ENCODE measurements at places on chromosomes 1 and 21.

DNA sequence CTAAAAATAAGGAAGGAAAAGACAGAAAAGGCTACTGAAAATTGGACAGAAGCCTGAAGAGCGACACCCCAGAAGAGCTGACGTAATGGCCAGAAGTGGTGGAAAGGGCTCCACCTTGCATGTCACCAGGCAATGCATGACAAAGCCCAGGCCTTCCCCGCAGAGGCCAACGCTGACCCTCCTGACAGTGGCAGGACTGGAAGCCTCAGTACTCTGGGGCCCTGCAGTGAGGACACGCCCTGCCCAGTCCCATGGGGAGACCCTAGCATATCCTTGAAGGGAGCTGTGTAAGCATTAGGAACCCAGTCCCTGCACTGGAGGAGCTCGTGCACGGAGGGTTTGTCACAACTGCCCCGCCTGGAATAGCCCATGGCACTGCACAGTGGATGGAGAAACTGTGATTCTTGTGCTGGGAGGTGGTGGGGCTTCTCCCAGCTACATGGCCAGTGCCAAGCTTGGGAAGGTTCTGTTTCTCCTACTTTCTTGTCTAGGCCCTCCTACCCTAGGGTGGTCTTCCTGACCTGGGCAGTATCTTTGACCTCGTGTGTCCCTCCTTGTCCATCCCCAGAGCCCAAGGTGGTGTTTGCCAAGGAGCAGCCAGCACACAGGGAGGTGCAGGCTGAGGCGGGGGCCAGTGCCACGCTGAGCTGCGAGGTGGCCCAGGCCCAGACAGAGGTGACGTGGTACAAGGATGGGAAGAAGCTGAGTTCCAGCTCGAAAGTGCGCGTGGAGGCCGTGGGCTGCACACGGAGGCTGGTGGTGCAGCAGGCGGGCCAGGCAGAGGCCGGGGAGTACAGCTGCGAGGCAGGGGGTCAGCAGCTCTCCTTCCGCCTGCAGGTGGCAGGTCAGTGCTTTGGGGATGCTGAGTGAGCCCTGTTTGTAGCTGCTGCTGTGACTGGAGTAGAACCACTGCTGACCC, 60.4 kb downstream of the OBSCN start:
- no peak for DNase-seq

DNA sequence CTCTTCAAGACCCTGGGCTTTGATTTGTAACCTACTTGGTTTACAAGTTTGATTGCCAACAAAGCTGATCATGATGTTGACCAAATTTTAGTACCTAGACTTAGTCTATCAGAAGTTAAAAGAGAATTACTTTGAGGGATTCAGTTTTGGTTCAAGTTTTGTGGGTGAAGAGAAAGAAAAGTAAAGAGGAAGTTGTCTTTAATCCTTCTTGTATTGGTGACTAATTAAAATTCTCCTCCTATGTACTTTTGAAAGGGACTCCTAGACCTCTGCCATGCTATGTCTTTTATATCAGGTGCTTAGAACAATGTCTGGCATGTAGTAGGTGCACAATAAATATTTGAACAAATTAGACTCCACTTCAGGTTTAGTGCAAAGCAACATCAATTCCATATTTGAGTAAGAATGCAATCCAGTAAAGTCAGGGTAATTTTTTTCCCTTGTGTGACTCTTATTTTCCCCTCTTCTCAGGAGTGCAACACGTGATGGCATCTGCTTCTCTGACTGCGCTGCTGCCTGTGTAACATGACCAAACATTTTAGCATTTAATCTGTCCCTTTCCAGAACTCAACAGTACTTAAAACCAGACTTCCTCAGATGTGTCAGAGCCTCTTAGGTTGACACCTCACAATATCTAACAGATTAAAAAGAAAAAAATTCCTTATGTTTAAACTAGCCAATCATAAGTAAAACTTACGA, 41.1 kb upstream of the KCNQ4 start:
- DNase-seq, result no peak

DNA sequence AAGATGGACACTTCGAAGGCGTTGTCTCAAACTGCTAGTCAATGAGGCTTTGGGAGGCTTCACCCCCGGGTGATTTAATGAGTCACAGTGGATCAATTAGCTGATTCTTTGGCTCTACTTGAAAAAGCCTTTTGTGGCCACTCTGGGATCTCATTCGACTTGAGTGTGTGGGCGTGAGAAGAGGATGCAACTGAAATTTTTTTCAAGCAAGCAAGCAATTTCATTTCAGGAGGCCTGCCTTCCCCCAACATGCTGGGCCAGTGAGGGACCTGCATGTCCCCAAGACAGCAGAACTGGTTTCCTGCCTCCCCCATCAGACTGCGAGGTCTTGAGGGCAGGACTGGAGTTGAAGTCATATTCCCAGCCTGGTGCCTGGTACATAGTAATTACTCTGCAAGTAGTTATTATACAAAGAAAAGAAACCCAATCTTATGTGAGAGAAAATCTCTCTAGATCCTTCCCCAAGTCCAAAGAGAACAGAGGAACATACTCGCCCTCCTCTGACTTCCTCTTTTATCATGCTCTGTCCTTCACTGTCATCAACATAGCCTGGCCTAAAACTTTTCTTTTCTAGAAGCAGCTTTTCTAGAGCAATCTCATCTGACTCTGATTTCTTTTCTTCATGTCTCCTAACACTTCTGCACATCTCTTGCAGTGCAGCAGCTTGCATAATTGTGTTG, 22.7 kb downstream of the SYT6 start:
- DNase-seq, result no peak

- DNase-seq, result no peak
These were observed 117.7 kb downstream of the GRIK1 start for GRCh38 chr21:29822064-29822463.

GRCh38 chr1:40751802-40752201, 31.8 kb upstream of the KCNQ4 start:
- DNase-seq, result no peak

- DNase-seq, result no peak
These were observed 23.4 kb upstream of the EFHD2 start for GRCh38 chr1:15386164-15386749.

- no peak for DNase-seq
These were observed 25.6 kb downstream of the RUNX1 start for GRCh38 chr21:35023396-35024070.

DNA sequence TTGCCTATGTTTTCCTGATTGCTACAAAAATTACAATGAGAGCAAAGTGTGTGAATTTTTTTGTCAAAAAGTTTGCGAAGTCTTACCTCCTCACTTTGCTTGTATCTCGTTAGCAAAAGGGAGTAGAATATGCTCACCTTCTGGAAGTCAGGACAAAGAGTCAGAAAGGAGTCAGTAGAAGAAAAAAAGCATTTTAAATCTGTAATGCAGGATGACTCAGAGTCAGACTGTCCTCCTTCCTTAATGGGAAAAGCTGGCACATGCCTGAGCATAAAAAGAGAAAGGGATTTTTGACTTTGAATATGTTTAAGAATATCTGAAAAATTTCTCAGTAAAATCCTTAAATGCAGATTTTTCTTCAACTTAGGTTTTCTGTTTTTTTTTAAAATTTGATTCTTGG, 14.2 kb upstream of the VN1R5 start:
- no peak for DNase-seq

GRCh38 chr1:54376430-54377039, 29.7 kb downstream of the SSBP3 start:
- DNase-seq, result no peak

GRCh38 chr1:242454262-242455051, 70.0 kb downstream of the PLD5 start:
- DNase-seq, result peak; percentile 72

DNA sequence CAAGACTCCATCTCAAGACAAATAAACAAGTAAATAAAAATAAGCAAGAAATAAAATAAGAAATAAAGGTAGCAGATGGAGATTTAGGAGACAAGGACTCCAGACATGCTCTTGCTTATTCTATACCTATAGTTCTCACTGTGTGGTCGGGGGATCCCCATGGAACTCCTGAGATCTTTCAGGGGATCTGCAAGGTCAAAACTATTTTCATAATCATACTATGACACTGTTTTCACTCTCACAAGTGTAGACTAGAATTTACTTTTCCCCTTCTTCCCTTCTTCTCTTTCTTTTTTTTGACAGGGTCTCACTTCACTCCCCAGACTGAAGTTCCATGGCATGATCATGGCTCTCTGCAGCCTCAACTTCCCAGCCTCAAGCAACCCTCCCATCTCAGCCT, 29.8 kb upstream of the NLRP3 start:
- DNase-seq, result no peak

DNA sequence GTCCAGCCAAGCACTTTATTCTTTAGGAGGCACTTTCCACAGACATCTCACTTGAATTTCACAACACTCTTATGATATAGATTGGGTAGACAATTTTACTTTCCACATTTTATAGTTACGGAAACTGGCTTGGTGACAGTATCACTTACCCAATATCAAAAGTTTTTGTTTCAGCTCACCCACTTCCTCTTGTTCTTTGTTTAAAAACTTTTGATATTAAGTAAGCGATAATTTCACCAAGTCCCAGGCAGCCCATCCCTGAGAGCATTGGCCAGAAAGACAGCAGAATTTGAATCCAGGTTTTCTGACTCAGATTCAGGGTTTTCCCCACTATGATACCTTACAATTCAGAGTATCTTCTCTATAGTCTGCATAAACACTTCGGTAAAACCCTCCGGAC, 60.0 kb downstream of the LRIG2 start:
- no peak for DNase-seq

- DNase-seq, result no peak
These were observed 42.2 kb downstream of the ATP1B1 start for GRCh38 chr1:169148472-169149252.

DNA sequence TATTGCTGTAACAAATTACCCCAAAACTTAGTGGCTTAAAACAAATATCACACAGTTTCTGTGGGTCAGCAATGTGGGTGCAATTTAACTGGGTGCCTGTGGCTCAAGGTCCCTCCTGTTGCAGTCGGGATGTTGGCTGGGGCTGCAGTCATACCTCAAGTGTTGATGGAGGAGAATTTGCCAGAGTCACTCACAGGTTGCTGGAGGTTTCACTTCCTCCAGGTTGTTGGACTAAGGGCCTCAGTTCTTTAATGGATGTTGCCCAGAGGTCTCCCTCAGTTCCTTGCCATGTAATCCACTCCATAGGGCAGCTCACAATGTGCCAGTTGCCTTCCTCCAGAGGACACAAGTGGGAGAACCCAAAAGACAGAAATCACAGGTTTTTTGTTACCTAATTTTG, 2.5 kb upstream of the TAF13 start:
- DNase-seq, result no peak

DNA sequence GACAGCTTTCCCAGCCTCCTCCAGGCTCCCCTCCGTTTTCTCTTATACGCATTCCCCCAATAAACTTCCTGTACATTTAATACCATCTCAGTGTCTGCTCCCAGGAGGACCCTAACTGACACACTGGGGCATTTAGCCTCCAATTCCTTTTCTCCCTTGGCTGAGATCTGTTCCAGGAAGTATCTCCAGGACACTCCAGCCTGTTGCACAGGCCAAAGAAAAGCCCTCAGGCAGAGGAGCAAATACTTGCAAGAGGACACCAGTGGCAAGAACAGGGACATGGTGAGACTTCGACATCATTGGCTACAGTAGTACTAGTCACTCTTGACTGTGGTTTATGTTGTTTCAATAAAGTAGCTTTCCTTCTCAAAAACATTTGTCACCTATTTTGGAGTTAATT, 4.7 kb upstream of the SYNJ1 start:
- DNase-seq, result no peak

- DNase-seq, result no peak
These were observed 79.3 kb downstream of the ADARB1 start for GRCh38 chr21:45153358-45154318.

- DNase-seq, result peak; percentile 23
These were observed 34.6 kb upstream of the GRIK3 start for GRCh38 chr1:37068897-37069296.

All from NCI-H1417 (cell line).